ENCODE measurements at places on chromosomes 7 and 10.
A peak's percentile ranks its signal among the peaks of the same experiment; 100 is the strongest.

DNA sequence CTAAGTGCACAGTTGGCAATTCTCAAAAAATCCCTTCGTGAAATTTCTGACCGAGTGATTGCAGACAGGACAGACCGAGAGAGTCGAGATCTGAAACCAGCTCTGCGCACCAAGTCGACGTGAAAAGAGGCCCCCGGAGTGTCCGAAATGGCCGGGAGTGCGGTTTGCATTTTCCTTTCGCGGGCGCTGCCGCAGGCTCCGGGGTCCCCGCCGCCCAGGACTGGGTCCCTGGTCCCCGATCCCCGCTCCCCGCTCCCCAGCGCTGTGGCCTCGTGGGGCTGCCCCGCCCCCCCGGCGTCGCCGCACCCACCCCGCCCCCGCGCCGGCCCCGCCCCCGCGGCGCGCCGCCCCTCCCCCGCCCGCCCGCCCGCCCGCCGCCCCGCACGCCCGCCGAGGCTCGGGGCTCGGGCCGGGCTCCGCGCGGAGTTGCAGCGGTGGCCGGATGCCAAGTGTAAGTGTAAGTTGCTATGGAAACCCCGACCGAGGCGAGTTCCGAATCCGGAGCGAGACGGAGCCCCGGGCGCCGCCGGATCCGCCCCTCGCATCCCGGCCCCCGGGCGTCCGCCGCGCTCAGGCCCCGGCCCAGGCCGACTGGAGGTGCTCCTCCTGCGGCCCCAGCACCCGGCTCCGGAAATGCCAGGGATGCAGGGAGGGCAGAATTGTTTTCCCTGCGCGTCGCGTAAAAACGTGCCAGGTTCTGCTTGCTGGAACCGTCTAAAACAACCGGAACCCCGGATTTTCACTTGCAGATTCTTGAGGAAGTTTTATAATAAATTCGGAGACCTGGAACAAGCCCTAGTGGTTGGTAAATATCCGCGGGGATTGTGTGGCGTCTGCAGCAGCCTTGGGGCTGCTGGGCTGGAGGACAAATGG, 4.6 kb downstream of the BMI1 start:
- no peaks in the 10 kb centered on the region for H3K27me3 ChIP-seq
- H3K36me3 ChIP-seq = peaks cover 13% of the 10 kb centered on the region
- no peak overlapping the region for H3K27ac ChIP-seq
- DNase-seq = peak; percentile 67

DNA sequence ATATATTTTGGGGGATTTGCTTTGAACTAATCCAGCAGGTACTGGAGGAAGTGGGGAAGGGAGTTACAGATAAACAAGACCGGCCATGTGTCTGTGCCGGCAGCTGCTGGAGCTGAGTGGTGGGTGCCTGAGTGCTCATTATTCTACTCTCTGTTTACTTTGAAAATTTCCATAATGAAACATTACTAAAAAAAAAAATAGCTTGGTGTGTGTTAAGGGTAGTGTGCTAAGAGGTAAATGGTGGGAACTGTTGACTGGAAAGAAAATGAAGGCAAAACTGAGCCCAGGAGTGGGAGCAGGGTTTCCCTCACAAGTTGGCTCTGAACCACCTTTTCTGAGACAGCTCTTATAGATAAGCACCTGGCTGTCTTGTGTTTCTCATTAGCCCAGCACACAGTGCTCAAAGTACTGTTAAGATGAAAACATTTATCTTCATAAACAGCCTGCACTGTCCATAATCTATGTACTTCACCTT, 50.6 kb downstream of the PARD3 start:
- no peak for DNase-seq
- peaks cover 3% of the 10 kb centered on the region for H3K4me1 ChIP-seq
- no peaks in the 10 kb centered on the region for H3K27me3 ChIP-seq
- no peaks in the 10 kb centered on the region for H3K36me3 ChIP-seq
- H3K4me3 ChIP-seq = no peak overlapping the region

GRCh38 chr7:44729949-44730590, 18.6 kb upstream of the ZMIZ2 start:
- peak; percentile 35 for DNase-seq
- H3K4me3 ChIP-seq = no peak overlapping the region
- peaks cover 5% of the 10 kb centered on the region for H3K4me1 ChIP-seq
- H3K27me3 ChIP-seq = no peaks in the 10 kb centered on the region

DNA sequence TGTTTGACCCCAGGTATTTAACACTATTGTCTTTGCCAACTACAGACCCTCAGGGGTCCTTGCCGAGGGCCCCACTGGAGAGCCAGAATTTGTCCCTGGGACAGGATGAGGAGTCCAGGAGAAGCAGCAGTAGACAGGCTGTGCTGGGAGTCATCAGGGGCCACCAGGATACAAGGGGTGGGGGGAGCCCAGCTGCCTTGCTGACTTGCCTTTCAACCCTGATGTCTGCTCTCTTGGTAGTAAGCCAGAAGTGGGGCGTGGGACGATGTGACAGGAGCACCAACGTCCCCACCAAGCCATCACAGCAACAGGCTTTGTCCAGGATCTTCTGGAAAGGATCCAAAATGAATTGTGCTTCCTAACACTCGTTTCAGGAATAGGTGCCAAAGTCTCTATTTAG, 62.4 kb upstream of the CDCA7L start:
- H3K27ac ChIP-seq = no peak overlapping the region
- no peaks in the 10 kb centered on the region for H3K4me1 ChIP-seq
- no peaks in the 10 kb centered on the region for H3K36me3 ChIP-seq
- no peaks in the 10 kb centered on the region for H3K27me3 ChIP-seq

- H3K27ac ChIP-seq = no peak overlapping the region
- no peak overlapping the region for H3K4me3 ChIP-seq
- DNase-seq = no peak
- H3K27me3 ChIP-seq = no peaks in the 10 kb centered on the region
- no peaks in the 10 kb centered on the region for H3K4me1 ChIP-seq
- H3K36me3 ChIP-seq = no peaks in the 10 kb centered on the region
Measured at GRCh38 chr7:40356871-40357709, 222.3 kb downstream of the SUGCT start.

DNA sequence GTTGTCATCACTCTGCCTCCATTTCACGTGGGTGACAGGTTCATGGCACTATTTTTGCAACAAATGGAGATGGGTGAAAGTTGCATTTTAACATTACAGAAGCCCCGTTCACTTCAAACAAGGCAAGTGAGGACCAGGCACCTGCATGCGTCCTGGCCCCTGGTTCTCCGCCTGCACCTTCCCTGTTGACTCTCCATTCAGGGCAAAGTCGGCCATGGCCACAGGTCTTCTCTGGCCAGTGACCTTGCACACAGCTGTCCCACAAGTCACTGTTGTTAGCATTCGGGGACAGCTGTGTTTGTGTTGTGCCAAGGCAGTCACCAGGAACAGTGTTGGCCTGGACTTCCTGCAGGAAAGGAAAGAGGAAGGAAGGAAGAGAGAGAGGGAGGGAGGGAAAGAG, 554.9 kb downstream of the TCERG1L start:
- no peak overlapping the region for H3K4me3 ChIP-seq
- H3K27ac ChIP-seq = no peak overlapping the region
- H3K4me1 ChIP-seq = no peaks in the 10 kb centered on the region
- H3K27me3 ChIP-seq = no peaks in the 10 kb centered on the region
- DNase-seq = no peak
- no peaks in the 10 kb centered on the region for H3K36me3 ChIP-seq

DNA sequence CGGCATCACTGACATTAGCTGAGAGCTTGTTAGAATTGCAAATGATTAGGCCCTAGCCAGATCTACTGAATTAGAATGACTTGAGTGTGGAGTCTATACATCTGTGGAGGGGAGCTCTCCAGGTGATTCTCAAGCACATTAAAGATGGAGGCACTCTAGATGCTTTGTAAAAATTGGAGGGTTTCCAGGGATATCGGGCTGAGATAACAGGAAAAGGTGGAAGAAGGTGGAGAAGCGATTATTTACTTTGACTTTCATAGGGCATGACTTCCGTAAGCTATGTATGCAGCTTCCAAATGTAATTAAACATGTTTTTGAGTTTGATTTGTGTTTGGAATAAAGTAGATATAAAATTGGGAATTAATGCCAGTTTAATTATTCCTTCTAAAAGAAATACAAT, 235.0 kb upstream of the PTN start:
- no peaks in the 10 kb centered on the region for H3K4me1 ChIP-seq
- no peak overlapping the region for H3K27ac ChIP-seq
- no peaks in the 10 kb centered on the region for H3K36me3 ChIP-seq
- no peak for DNase-seq
- no peak overlapping the region for H3K4me3 ChIP-seq
- no peaks in the 10 kb centered on the region for H3K27me3 ChIP-seq

DNA sequence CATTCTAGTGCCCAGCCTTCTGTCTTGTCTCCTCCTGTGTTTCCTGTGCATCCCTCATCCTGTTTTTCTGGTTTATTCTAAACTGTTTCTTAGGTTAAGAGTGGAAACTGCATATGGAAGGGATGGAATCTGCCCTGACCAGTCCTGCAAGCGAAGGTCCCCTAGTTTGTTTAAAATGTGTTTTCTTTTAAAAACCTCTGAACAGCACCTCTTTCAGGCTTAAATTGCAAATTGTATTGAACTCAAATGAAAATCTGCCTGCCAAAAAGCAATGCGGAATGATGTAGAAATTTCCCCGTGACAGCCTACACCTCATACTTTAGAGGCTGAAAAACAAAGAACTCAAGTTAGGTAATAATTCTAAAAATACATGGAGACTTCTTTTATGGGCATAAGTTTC, 222.8 kb upstream of the IMMP2L start:
- H3K4me1 ChIP-seq = no peaks in the 10 kb centered on the region
- H3K36me3 ChIP-seq = no peaks in the 10 kb centered on the region
- no peak overlapping the region for H3K27ac ChIP-seq

GRCh38 chr7:7504910-7505704, 30.6 kb downstream of the COL28A1 start:
- H3K4me1 ChIP-seq = no peaks in the 10 kb centered on the region
- H3K36me3 ChIP-seq = no peaks in the 10 kb centered on the region
- DNase-seq = no peak
- H3K27ac ChIP-seq = no peak overlapping the region
- H3K4me3 ChIP-seq = no peak overlapping the region

GRCh38 chr10:3727268-3727667, 57.7 kb downstream of the KLF6 start:
- no peaks in the 10 kb centered on the region for H3K36me3 ChIP-seq
- H3K27me3 ChIP-seq = no peaks in the 10 kb centered on the region
- no peak overlapping the region for H3K27ac ChIP-seq
- no peak for DNase-seq
- no peak overlapping the region for H3K4me3 ChIP-seq

DNA sequence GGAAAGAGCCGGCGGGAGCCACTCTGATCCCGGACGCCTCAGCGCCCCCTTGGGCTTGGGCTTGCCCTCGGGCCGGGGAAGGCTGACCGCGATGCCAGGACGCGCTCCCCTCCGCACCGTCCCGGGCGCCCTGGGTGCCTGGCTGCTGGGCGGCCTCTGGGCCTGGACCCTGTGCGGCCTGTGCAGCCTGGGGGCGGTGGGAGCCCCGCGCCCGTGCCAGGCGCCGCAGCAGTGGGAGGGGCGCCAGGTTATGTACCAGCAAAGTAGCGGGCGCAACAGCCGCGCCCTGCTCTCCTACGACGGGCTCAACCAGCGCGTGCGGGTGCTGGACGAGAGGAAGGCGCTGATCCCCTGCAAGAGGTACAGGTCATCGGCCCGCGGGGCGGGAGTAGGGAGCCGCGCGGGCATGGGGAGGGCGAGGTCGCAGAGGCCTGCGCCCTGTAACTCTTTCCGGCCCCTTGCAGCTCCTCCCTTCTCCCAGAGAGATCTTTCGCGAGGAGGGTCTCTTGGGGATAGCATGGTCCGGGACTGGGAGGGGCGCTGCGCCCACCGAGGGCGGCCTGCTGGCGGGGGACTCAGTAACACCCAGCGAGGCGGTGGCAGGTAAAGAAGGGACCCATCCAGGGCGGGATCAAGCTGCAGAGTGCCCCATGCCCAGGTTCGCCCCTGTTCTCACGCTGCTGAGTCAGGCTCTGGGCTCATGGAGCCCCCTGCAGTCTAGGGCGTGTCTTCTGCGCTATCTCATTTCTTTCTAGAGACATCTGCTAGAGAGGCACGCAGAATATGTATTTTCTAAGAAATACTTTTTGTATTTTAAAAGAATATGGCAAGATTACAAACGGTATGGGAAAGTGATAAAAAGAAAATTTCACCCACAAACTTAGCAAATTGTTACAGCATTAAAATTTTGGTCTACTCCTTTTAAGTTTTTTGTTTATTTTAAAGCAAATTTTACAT, 687 bp downstream of the EPDR1 start:
- H3K4me3 ChIP-seq = peak overlapping the region; percentile 36
- peaks cover 4% of the 10 kb centered on the region for H3K4me1 ChIP-seq
- no peak for DNase-seq
- no peaks in the 10 kb centered on the region for H3K36me3 ChIP-seq
- H3K27ac ChIP-seq = no peak overlapping the region

- no peaks in the 10 kb centered on the region for H3K27me3 ChIP-seq
- no peak overlapping the region for H3K4me3 ChIP-seq
- no peak for DNase-seq
- H3K27ac ChIP-seq = no peak overlapping the region
- H3K4me1 ChIP-seq = no peaks in the 10 kb centered on the region
Measured at GRCh38 chr10:76459016-76459730, 1027.7 kb downstream of the LRMDA start.

DNA sequence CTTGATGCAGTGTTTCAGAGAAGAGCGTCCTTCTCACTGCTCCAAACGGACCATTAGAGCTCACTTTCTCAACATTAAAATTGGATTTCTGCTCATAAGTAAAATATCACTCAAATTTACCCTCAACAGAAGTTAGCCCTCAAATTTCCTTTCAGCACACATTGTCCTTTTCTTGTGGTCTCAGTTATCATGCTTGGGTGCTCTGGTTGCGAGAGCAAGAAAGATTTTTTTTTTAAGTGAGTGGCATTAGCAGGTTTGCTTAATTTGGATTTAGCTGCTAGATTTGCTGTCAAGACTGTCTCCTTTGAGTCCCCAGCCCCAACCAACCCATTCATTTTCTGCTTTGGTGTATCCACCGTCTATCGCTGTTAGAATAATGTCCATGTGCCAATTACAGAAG, 2.6 kb upstream of the CH25H start:
- peaks cover 5% of the 10 kb centered on the region for H3K4me1 ChIP-seq
- H3K4me3 ChIP-seq = no peak overlapping the region
- no peaks in the 10 kb centered on the region for H3K36me3 ChIP-seq
- no peak for DNase-seq
- no peak overlapping the region for H3K27ac ChIP-seq

GRCh38 chr7:120394595-120394994, 121.6 kb downstream of the KCND2 start:
- H3K27ac ChIP-seq = no peak overlapping the region

DNA sequence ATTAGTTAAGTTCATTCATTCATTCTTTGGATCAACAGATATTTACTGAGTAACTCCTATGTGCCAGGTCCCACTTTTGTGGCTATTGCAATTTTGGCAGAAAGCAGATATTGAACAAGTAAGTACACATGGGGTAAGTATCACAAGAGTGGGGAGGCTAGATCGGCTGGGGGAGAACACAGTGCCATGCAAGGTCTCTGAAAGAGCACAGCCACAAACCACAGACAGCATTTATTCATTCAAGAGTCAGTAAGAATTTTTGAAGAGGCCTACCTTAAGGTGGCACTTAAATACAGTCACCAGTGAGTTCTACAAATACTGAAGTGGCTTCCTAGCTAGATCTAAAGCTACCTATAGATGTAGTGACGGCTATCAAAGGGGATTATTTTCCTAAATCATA, 304.2 kb downstream of the RNLS start:
- no peaks in the 10 kb centered on the region for H3K36me3 ChIP-seq
- H3K4me1 ChIP-seq = peaks cover 17% of the 10 kb centered on the region
- no peak overlapping the region for H3K27ac ChIP-seq
- no peak for DNase-seq

GRCh38 chr7:103132995-103133688, 15.8 kb downstream of the NAPEPLD start:
- H3K4me3 ChIP-seq = no peak overlapping the region
- no peak for DNase-seq
- no peaks in the 10 kb centered on the region for H3K4me1 ChIP-seq
- H3K36me3 ChIP-seq = peaks cover 5% of the 10 kb centered on the region

All from Karpas-422 (cell line).